ENCODE measurements at places on chromosomes 12 and 14. TPM values are rescaled to one million over a fixed set of nuclear protein-coding genes. Genes with fewer than 3 reads are reported as not detected.

KCNA1 gene
- not detected for total RNA-seq

ADCY4 gene
- total RNA-seq = 3.4 TPM

DNA sequence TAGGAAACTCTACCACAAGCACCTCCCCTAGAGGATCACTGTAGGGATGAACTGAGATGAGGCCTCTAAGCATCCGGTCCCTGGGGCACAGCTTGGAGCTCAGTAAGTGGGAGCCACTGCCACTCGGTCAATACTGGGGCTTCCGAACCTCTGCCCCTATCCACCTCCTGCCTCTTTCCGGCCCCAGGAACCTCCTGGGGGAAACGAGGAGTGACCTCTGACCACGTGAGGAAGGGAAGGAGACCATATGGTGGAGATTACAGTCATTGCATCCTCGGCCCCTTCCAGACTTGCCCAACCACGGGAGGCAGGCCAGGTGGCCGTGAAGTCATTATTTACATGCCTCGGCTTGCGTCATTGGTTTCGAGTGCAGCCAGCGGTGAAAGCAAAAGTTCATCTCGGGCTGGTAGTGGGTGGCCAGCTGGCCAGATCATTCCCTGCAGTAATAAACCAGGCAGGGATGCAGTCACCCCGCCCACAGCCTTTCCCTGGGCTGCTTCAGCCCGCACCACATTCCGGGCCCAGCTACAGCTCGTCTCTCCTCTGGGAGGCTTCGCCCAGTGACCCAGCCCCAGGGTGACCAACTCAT lies 65.4 kb downstream of the C14orf132 start:
- DNase-seq = no peak

DNA sequence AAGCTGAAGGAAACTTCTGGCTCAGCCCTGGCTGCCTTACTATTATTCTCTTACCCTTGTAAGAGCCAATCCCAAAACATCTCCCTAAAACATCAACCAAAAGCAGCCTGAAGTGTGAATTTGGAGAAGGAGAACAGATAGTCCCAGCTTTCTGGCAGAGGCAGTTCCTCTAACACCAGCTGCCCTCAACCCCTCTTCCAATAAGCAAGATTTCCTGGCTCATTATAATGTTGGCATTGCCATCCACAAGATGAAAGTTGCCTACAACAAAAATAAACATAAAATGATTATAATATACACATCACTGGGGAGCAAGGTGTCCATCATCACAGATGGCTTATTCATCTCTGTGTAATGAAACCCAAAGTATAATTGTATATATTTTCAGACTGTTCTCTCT lies 352.5 kb upstream of the CCDC196 start:
- DNase-seq = no peak

SMOC1 gene
- total RNA-seq = not detected

PTHLH gene
- total RNA-seq = not detected

DNA sequence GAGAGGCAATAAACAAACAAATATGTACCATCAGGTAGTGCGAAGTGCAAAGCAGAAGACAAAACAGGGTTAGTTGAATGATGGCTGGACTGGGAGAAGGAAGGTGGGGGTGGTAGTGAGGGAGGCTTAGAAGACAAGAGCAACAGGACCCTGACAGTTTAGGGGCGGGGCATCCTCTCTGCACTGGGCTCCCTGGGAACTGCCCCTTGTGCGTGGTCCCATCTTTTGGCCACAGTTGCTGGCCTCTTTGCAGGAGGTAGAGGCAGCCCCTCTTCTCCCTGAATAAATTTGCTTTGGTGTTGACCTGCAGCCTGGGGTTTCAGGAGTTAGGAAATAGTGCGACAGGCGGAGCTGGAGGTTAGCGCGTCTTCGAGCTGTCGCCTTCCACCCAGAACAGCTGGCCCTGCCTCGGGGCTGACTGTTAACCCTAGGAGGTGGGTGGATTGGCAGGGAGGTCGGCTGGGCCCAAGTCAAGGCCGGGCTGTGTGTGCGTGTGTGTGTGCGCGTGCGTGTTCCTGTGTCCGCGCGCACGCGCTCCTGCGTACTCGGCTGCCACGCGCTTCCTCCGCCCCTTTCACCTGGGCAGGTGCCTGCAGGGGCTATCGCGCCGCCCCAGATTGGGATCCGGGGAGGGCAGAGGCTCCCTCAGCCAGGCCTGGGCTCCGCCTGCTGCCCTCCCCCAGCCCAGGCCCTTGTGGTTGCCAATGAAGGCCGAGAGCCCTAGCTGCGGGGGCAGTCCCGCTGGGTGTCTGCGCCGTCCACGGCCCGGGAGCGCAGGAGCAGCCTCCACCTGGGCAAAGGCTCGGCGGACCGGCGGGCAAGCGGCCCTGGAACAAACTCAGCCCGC lies 180.8 kb downstream of the ADCK1 start:
- no peak for DNase-seq

PZP gene
- not detected for total RNA-seq

DNA sequence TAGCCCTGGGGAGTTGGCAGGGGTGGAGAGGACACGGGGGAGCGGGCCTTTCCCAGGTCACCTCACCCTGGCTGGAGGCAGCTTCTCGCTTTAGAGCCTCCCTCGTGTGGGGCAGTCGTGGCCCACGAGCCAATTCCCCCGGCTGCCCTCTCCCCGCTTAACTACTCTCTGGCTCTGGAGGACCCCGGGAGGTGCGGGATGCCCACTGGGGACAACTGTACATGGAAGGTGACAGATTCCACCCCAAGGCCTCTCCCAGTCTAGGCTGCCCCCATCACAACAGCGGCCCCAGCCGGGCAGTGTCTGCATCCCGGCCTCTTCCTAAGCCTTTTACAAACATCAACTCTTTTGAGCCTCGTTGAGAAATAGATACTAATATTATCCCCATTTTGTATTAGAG lies 78.1 kb downstream of the KIF26A start:
- DNase-seq = no peak

GRCh38 chr12:53453953-53454640 lies 2.2 kb downstream of the PCBP2 start:
- no peak for DNase-seq

DNA sequence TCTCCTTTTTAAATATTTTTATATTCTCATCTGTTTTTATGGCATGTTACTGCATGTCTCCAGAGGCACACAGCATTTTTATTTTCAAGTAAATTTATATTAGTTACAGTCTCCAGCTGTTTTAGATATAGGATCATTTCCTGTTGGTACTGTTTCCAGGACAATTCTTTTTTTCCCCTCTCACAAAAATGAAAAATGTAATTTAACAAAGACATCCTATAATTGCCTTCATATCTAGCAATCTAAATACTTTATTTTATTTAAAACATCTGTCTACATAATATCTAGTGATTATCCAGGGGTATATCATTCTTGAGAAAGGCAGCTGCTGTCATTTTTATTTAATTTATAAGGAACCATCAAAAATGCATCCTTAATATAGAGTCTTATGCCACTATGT lies 272.4 kb upstream of the NPAS3 start:
- no peak for DNase-seq

PXN gene
- 25.9 TPM for total RNA-seq

IFI27L2 gene
- 55.1 TPM for total RNA-seq

GRCh38 chr12:120115692-120116440 lies 687 bp downstream of the RAB35 start:
- DNase-seq = peak; percentile 70

PPP4R4 gene
- total RNA-seq = 1.00 TPM

DNA sequence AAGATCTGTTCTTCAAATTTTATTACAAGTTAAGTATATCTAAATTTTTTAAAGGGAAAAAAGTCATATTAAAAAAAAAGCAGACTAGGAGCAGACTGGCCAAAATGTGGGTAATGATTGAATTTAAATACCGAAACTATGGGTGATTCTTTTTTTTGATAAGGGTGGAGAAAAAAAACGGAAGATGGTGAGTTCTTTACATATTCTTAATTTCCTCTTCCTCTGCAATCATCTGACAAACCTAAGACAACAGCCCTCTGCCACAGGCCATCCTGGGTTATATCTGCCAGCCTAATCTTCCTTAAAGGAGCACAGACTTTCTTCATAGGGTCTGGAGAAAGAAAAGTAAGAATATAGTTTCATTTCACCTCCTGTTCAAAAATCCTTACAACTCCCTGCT lies 108.0 kb downstream of the PPP2R5E start:
- peak; percentile 37 for DNase-seq

DNA sequence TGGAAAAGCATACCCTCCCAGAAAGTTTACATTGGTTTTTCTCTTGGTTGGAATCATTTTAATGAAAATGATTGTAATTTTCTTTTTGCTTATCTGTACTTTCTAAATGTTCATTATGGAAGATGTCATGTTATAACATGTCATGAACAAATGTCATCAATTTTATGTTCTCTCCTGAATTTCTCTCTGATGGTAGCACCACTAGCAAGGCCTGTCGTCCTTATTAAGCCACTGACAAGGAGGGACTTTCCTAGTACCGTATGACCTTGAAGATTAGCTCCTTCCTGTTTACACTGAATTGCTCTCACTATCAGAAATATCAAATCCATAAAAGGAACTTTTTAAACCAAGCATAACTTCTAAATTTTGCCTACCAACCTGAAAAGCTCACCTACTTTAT lies 99.0 kb downstream of the ESR2 start:
- peak; percentile 17 for DNase-seq

- DNase-seq = no peak
Observed at GRCh38 chr14:51901475-51902024, 41.1 kb downstream of the GNG2 start.

GRCh38 chr14:100237735-100238418 lies 1.1 kb upstream of the YY1 start:
- peak; percentile 83 for DNase-seq
